Neuronal stem cell (in vitro differentiated cells): ENCODE measurements at places on chromosomes 7 and 10.

DNA sequence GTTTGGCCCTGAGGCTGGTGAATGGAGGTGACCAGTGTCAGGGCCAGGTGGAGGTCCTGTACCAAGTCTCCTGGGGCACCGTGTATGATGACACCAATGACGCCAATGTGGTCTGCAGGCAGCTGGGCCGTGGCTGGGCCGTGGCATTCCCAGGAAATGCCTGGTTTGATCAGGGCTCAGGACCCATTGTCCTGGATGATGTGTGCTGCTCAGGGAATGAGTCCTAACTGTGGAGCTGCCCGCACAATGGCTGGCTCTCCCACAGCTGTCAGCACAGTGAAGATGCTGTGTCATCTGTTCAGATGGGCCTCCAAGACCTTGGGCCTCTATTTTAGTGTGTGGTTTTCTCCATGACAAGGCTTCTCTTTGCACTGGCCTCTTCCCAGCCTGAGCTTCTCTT, 64.0 kb downstream of the DMBT1 start:
- no peak for DNase-seq

- DNase-seq: no peak
Observed at GRCh38 chr7:22210355-22210754, 146.6 kb downstream of the RAPGEF5 start.

GRCh38 chr10:133324198-133324792, 12.4 kb downstream of the CALY start:
- DNase-seq: no peak

DNA sequence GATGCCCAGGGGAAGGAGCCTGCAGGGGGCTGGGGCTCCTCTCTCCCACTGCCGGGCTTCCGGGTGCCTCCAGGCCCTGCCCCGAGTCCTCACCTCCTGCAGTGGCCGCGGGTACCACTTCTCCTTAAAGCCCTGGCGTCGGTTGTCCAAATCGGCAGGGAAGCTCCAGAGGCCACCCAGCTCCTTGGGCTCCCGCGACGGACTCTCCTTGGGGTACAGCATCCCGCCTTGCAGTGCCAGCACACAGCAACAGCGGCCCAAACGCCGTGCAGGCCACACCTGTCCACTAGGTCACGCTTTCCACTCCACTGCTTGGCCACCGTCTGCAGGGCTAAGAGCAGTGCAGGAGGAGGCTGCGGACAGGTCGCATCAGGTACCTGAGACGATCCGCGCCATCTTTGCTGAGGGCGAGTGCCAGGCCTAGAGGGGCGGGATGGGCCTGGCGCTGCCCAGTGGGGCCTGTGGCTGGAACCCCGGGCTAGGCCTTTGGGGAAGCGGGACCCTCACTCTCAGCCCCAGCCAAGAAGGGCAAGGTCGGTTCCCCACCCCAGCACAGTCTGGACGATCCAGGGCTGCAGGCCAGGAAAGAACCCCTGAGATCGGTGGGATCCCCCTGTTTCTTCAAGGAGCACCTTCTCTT, 47.7 kb upstream of the ZNF479 start:
- DNase-seq: no peak

DNA sequence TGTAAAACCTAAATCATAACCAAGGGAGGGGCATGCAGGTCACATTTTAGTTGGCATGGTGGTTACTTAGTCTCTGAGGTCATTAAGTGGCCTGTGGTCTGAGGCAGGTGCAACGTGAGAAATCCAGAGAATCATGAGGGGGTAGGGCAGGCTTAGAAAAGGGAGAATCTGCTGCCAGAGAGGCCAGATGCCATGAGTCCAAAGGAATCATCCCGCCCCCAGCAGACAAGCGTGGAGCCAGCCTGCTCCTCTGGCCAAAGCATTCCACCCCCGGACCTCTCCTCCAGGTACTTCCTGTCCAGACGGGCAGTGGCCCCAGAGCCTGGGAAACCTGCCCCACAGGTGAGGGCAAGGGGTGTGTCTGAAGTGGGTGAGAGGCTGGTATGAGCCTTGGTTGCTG, 196.4 kb upstream of the ZNF32 start:
- no peak for DNase-seq

DNA sequence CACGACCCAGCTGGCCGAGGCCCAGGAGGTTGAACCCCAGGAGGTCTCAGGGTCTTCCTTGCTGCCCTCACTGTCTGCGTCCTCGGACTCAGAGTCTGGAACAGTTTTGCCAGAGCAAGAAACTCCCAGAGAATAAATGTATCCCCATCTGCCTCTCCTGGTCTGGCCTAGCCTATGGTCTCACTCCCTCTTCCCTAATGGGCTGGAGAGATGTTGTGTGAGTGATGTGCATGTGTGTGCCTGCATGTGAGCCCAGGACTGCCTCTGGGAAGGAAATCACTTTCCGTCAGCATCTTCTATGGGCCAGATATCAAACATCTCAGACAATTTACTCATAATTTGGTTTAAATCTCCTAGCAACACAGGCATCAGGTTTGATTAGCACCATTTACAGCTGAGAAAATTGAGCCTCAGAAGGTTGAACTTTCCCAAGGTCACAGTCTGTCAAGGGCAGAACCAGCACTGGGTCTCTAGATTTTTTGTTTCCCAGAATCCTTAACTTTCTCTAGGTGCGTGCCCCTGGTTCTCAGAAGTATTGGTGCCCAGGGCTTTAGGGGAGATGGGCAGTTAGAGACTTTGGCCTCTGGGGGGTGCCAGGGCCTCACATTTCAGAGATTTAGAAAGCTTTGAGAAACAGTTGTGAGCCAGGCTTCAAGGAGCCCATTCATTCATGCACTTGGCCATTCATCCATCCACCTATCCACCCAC, 4.9 kb downstream of the TMEM270 start:
- no peak for DNase-seq
